ENCODE measurements at places on chromosomes 2 and 18.

- DNase-seq: no peak
Measured at GRCh38 chr2:100073110-100073509, 69.3 kb downstream of the AFF3 start.

DNA sequence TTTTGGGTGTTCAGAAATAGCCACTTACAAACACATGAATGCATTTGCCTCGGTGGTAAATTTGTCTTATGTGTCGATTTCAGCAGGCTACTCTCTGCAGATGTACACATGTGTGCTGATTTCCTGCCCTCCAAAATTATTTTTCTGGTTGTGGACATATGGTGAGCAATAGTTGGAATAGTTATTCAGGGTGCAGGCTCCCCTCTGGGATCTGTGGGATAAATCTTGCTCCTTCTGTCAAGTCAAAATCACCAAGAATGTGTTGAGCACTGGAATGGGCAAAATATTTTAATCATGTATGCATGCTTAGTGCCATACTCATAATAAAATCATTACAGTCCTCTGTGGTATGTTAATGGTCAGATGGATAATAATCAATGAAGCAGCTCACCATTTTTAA is 684.5 kb downstream of the BCL11A start:
- no peak for DNase-seq

- no peak for DNase-seq
Measured at GRCh38 chr2:71743995-71744675, 290.8 kb downstream of the DYSF start.

- no peak for DNase-seq
Measured at GRCh38 chr2:42041377-42042127, 6.3 kb upstream of the PKDCC start.

DNA sequence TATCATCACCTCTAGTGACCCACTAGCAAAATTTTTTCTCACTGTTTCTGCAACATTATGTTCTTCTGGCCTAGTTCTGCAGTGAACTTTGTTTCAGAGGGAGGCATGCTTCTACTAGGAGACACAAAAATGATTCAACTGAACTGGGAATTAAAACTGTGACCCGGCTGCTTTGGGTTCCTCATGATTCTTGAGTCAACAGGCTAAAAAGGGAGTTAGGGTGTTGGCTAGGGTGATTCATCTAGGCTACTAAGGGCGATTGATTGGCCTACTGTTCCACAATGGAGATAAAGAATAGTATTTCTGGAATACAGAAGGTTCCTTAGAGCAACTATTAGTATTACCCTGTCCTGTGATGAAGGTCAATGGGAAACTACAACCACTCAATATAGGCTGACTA is 179.5 kb downstream of the PPP1R1C start:
- no peak for DNase-seq

DNA sequence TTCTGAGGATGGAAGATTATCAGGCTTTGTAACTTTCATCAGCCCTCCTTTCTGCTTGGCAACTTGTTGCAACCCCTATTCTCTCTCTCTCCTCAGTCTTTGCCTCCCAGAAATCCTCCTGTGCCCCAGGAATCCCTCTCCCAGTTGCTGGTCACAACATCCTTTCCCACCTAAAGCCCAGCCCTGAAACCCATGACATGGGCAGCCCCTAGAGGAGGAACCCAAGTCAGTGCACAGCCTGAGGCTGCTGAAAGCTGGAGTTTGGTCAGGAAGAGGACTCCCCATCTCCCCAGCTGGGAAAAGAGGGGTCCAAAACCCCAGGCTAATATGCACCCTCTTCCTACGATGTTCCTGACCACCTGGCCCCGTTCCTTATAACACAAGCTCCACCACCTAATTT is 29.5 kb downstream of the PKDCC start:
- no peak for DNase-seq

- DNase-seq: no peak
Measured at GRCh38 chr18:76487070-76487469, 8.0 kb downstream of the ZNF516 start.

GRCh38 chr2:158743879-158744278 is 51.2 kb upstream of the DAPL1 start:
- no peak for DNase-seq

GRCh38 chr2:7022492-7023385 is 105.5 kb downstream of the RNF144A start:
- DNase-seq: no peak

GRCh38 chr2:5343785-5344335 is 348.3 kb upstream of the SOX11 start:
- no peak for DNase-seq
